ENCODE measurements at places on chromosomes 13 and 19. TPM values are rescaled to one million over a fixed set of nuclear protein-coding genes. Genes with fewer than 3 reads are reported as not detected.

Gene RFPL4A
- not detected for total RNA-seq

Gene CEACAM19
- total RNA-seq: 4.1 TPM

Gene OR4F17
- total RNA-seq: not detected

Gene ZNF383
- 15.0 TPM for total RNA-seq

Gene CGB2
- total RNA-seq: not detected

Gene CYP4F3
- 0.33 TPM for total RNA-seq

Gene ZNF729
- total RNA-seq: 0.11 TPM

Gene PEX11G
- 6.0 TPM for total RNA-seq

Gene TSKS
- 0.10 TPM for total RNA-seq

Gene AMER2
- 81.6 TPM for total RNA-seq

Gene CRB3
- 0.20 TPM for total RNA-seq

Gene FCHO1
- 6.8 TPM for total RNA-seq

Gene SEMA6B
- 19.0 TPM for total RNA-seq

Gene PCDH20
- total RNA-seq: 19.3 TPM

Gene COLGALT1
- total RNA-seq: 24.3 TPM

Gene ZNF799
- total RNA-seq: 9.7 TPM

Gene MBNL2
- total RNA-seq: 101 TPM

Gene LPAR6
- total RNA-seq: 59.9 TPM

Gene MOB3A
- total RNA-seq: 15.1 TPM

Gene KLF1
- total RNA-seq: 3.2 TPM

Gene POMP
- 67.5 TPM for total RNA-seq

Gene OR10H1
- not detected for total RNA-seq

Gene SPINT2
- 95.5 TPM for total RNA-seq

Gene IRGC
- total RNA-seq: not detected

Gene ATP5F1D
- total RNA-seq: 90.8 TPM

Gene TM9SF2
- total RNA-seq: 150 TPM

Gene COMP
- total RNA-seq: 0.40 TPM

Gene C5AR1
- total RNA-seq: 4.8 TPM

Gene FCAR
- not detected for total RNA-seq

Gene ATP8B3
- total RNA-seq: 1.1 TPM

Gene BLOC1S3
- 2.3 TPM for total RNA-seq
